ENCODE measurements at places on chromosomes 4 and X.

DNA sequence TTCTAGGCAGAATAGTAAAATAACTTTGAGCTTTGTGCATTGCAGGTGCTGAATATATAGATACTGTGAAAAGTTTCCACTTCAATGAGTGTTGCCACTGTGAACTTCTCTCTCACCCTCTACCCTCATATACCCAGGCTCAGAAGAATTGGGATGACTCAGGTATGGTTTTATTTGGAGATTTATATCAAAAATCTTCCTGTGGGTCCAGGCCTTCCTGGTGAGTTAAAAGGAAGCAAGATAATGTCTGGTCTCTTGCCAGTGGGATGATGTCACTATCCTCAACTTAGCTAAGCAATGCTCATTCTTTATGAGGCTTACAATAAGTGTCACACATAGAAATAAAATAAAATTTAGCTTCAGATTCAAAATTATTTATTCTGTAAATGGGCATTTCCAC is 153.3 kb upstream of the TENT5D start:
- no peak overlapping the region for H3K4me3 ChIP-seq
- H3K36me3 ChIP-seq: no peaks in the 10 kb centered on the region
- H3K4me1 ChIP-seq: no peaks in the 10 kb centered on the region
- DNase-seq: no peak

DNA sequence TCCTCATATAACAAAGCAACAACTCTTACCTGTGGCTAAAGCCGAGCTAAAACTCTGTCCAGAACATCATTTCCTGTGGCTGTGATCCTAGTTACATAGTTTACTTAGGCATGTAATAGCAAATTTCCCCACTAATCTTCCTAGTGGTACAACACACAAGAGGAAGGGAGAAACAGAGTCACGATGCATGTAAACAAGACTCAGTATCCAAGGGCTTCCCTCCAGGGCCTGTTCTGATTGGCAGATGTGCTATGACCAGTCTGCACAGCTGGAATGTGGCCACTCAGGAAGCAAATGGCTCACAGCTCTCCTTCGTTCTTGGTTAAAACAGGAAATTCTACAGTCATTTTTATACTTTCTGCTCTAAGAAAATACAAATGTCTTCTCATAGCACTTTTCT is 49.2 kb upstream of the PRSS48 start:
- no peaks in the 10 kb centered on the region for H3K4me1 ChIP-seq
- no peaks in the 10 kb centered on the region for H3K27me3 ChIP-seq
- H3K36me3 ChIP-seq: peaks cover 6% of the 10 kb centered on the region
- peak; percentile 18 for DNase-seq
- H3K27ac ChIP-seq: peak overlapping the region; percentile 68

DNA sequence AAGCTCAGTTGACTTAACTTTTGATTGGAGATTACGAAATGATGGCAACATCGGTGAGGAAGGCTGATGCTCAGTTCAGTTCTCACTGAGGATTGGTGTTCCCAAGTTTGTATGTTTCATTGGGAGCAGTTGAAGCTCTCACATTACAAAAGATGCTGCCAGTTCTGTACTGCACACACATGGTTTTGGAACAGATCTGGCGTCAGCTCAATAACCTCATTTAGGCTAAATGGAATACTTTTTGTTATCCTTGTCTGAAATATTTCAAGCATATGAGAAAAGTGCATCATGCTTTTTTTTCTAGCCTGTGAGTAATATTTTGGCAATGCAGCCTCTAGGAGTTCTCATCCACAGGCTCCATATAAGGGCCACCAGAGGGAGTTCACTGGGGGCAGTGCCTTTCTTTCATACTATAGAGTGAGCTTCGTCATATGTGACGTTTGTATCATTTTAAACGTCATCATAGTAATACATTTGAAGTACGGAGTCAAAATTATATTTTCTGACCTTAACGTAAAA is 4.1 kb downstream of the ENPEP start:
- no peak for DNase-seq
- H3K4me3 ChIP-seq: no peak overlapping the region
- H3K27me3 ChIP-seq: peaks cover 12% of the 10 kb centered on the region
- H3K27ac ChIP-seq: no peak overlapping the region
- H3K36me3 ChIP-seq: no peaks in the 10 kb centered on the region
- peaks cover 9% of the 10 kb centered on the region for H3K4me1 ChIP-seq

DNA sequence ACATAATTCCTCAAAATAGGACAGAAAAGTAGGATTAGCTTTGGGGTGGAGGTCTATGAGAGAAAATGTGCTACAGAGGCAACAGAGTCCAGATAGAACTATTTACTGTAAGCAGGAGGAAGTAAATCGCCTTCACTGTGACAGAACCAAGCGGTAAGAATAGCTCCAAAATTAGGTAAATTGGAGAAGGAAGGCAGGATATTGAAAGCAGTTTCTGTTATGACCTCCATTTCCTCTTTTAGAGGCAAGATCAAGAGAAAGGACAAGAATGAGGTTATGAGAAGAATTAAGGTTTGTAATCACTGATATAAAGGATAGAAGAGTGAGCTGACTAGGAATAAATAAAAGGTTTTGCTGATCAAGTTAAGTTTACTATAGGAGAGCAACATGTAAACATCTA is 44.1 kb upstream of the NEUROG2 start:
- DNase-seq: no peak
- H3K4me1 ChIP-seq: no peaks in the 10 kb centered on the region
- H3K27me3 ChIP-seq: no peaks in the 10 kb centered on the region
- no peak overlapping the region for H3K4me3 ChIP-seq

- DNase-seq: no peak
- no peaks in the 10 kb centered on the region for H3K27me3 ChIP-seq
- no peaks in the 10 kb centered on the region for H3K4me1 ChIP-seq
Observed at GRCh38 chr4:90357117-90357710, 230.0 kb downstream of the CCSER1 start.

Measured in transverse colon (tissue), 4 donors.